ENCODE measurements at places on chromosomes 16 and 17. TPM values are rescaled to one million over a fixed set of nuclear protein-coding genes. Genes with fewer than 3 reads are reported as not detected.

GRCh38 chr17:8430966-8431365 is 4.7 kb upstream of the NDEL1 start:
- no peaks in the 10 kb centered on the region for H3K36me3 ChIP-seq
- H3K27me3 ChIP-seq, result no peaks in the 10 kb centered on the region
- no peak overlapping the region for H3K4me3 ChIP-seq
- no peak overlapping the region for H3K27ac ChIP-seq
- no peak for DNase-seq

DNA sequence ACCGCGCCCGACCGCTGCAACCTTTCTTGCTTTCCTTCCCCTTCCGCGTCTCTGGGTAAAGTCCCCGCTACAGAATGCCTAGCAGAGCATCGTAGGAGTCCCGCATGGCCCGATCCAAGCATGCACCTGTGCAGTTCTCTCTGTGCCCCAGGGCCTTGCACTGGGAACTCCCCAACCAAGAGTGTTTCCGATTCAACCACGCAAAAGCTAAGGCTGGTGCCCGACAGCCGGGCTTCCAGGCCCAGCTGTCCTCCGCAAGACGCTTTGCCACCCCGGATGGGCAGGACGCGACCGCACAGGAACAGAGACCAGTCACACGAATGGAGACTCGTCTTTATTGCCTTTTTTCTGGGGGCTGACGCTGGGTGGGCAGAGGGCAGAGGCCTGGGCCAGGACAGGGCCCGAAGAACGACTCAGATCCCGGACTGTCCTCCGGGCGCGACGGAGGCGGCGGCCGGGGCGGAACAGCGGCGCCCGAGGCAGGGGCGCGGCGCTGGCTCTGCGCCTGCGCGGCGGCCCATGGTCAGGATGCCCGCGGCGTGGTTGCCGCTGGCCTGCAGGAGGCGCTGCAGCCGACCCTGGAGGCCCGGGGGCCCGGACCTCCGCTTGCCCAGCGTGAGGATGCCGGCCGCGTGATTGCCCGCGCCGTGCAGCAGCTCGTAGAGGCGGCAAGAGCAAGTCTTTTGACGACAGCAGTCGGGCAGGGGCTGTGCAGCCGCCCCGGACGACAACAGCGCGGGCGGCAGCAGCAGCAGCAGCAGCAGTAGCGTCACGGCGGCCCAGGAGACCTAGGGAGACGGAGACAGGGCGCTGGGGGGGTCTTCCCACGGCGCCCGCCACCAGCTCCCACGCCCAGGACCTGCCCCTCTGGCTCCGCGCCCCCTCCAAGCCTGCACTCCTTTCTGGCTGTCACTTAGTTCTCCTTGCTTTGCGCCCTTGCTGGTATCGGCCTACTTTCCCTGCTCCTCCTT is 1.2 kb downstream of the HCRT start:
- no peak overlapping the region for H3K27ac ChIP-seq
- H3K4me3 ChIP-seq, result peak overlapping the region; percentile 49
- H3K27me3 ChIP-seq, result peaks cover 31% of the 10 kb centered on the region
- H3K4me1 ChIP-seq, result peaks cover 17% of the 10 kb centered on the region

Gene CHST5
- total RNA-seq, result 0.15 TPM

Gene GABARAPL2
- total RNA-seq, result 67.4 TPM

- H3K27me3 ChIP-seq, result no peaks in the 10 kb centered on the region
- no peak overlapping the region for H3K4me3 ChIP-seq
- DNase-seq, result no peak
Observed at GRCh38 chr17:80640366-80641084, 95.9 kb downstream of the RPTOR start.

Gene ADAMTS18
- 0.19 TPM for total RNA-seq

- no peaks in the 10 kb centered on the region for H3K27me3 ChIP-seq
- no peak overlapping the region for H3K4me3 ChIP-seq
Observed at GRCh38 chr17:35183332-35183731, 10.9 kb downstream of the SLC35G3 start.

Gene MMP25
- 23.9 TPM for total RNA-seq

- H3K27me3 ChIP-seq, result no peaks in the 10 kb centered on the region
- H3K36me3 ChIP-seq, result no peaks in the 10 kb centered on the region
- no peak for DNase-seq
- no peak overlapping the region for H3K27ac ChIP-seq
Observed at GRCh38 chr17:70687421-70687820, 518.1 kb downstream of the KCNJ2 start.

Gene IL17C
- 1.4 TPM for total RNA-seq

GRCh38 chr17:51803161-51803560 is 355.4 kb downstream of the CA10 start:
- no peaks in the 10 kb centered on the region for H3K27me3 ChIP-seq
- H3K27ac ChIP-seq, result no peak overlapping the region
- no peaks in the 10 kb centered on the region for H3K4me1 ChIP-seq
- no peaks in the 10 kb centered on the region for H3K36me3 ChIP-seq

Gene HAS3
- 69.6 TPM for total RNA-seq

- DNase-seq, result no peak
- H3K36me3 ChIP-seq, result no peaks in the 10 kb centered on the region
- H3K27ac ChIP-seq, result no peak overlapping the region
- no peaks in the 10 kb centered on the region for H3K27me3 ChIP-seq
- no peak overlapping the region for H3K4me3 ChIP-seq
Observed at GRCh38 chr17:16304830-16305229, 48.4 kb downstream of the CENPV start.

Gene HLF
- 0.60 TPM for total RNA-seq

Gene CCDC182
- total RNA-seq, result not detected

DNA sequence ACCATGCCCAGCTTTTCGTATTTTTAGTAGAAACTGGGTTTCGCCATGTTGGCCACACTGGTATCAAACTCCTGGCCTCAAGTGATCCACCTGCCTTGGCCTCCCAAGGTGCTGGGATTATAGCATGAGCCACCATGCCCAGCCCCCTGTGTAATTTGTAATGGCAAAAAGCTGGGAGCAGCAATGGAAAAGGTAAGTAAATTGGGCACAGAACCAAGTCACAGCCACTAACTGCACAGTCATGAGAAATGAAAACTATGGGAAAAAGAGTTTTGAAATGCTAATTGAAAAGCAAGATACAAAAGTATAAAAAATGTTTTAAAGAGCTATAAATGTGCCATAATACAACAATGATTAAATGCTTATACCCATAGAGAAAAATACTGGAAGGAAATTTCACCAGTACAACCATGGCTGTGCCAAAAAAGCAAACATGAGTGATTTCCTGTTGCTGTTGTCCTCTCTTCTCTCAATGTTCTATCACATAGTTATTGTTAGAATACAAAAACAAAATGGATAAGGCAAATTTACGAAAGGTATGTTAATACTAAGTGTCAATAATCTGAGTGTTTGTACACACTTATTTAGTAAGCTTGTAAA is 6.2 kb downstream of the NTAN1 start:
- no peak overlapping the region for H3K27ac ChIP-seq
- no peak overlapping the region for H3K4me3 ChIP-seq
- H3K4me1 ChIP-seq, result no peaks in the 10 kb centered on the region
- H3K27me3 ChIP-seq, result no peaks in the 10 kb centered on the region
- DNase-seq, result no peak

DNA sequence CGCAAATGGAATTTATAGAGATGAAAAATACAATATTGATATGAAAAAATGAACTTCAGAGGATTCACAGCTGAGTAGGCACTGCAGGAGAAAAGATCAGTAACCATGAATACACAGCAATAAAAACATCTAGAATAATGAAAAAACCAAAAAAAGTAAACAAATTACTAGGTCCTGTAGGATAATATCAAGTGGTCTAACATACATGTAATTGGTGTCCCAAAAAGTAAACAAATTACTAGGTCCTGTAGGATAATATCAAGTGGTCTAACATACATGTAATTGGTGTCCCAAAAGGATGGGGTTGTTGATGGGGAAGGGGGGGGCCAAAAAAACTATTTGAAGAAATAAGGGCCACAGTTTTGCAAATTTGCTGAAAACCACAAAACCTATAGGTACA is 43.4 kb downstream of the ZNF18 start:
- no peak overlapping the region for H3K27ac ChIP-seq
- no peaks in the 10 kb centered on the region for H3K4me1 ChIP-seq
- no peaks in the 10 kb centered on the region for H3K36me3 ChIP-seq
- no peak overlapping the region for H3K4me3 ChIP-seq
- DNase-seq, result no peak

DNA sequence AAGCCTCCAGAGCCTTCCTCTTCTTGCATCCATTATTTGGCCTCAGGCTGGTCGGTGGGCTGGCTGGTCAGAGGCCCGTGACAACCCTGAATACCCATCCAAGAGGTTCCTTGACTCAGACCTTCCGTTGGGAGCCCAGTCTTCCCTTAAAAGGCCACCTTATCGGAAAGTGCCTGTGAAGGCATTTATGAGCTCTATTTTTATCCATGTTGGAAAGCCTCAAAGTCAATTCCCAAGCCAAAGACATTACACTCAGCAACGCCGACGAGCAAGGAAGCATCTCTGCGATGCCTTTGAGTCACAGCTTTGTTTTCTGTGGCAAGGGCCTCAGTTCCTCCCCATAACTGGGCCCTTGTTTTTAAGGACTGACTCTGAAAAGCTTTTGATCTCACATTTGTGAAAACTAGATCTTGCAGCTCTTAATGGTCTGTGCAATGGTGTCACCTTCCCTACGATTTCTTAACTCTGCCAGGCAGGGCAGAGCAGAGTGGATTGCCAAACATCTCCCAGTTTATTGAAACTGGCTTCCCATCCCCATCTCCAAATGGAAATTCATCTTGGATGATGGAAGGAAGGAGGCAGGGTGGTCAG is 13.3 kb upstream of the SPOP start:
- H3K27me3 ChIP-seq, result no peaks in the 10 kb centered on the region
- DNase-seq, result no peak
- no peak overlapping the region for H3K27ac ChIP-seq
- no peak overlapping the region for H3K4me3 ChIP-seq
- H3K36me3 ChIP-seq, result no peaks in the 10 kb centered on the region

- H3K27ac ChIP-seq, result no peak overlapping the region
- no peaks in the 10 kb centered on the region for H3K36me3 ChIP-seq
- no peak overlapping the region for H3K4me3 ChIP-seq
- H3K4me1 ChIP-seq, result no peaks in the 10 kb centered on the region
Observed at GRCh38 chr16:71367241-71367976, 8.9 kb downstream of the CALB2 start.

GRCh38 chr17:79925242-79925957 is 86.2 kb upstream of the CBX4 start:
- peaks cover 2% of the 10 kb centered on the region for H3K27me3 ChIP-seq
- H3K27ac ChIP-seq, result no peak overlapping the region
- no peak overlapping the region for H3K4me3 ChIP-seq
- H3K36me3 ChIP-seq, result no peaks in the 10 kb centered on the region

- no peaks in the 10 kb centered on the region for H3K4me1 ChIP-seq
- no peak overlapping the region for H3K4me3 ChIP-seq
- no peaks in the 10 kb centered on the region for H3K27me3 ChIP-seq
- DNase-seq, result no peak
Observed at GRCh38 chr16:84153660-84154214, 8.6 kb downstream of the DNAAF1 start.

Measured in H1 (cell line).